ENCODE measurements at places on chromosomes 2 and 18.

- no peak for DNase-seq
Observed at GRCh38 chr2:168035458-168035857, 211.9 kb downstream of the STK39 start.

DNA sequence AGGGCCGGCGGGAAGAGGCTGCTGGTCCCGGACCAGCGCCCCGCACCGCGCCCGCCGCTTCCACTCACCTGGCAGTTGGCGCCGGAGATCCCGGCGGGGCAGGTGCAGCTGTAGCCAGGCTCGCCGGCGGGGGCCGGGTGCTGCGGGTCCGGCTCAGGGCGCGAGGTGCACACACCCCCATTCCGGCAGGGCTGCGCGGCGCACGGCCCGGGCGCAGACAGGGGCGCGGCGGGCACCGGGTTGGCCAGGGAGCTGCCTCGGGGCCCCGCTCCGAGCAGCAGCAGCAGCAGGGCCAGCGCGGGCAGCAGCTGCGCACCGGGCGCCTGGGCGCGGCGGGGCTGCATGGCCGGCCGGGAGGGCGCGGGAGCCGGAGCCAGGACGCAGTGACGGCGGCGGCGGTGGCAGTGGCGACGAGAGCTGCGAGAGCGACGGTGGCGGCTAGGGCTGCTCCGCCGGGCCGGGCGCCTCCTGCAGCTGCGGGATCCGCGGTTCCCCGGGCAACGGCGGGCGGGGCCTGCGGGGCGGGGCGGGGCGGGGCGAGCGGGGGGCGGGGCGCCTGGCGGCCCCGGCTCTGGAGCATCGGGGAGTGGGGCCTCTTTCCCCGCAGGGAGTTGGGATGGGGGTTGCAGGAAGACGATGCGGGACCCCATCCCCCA, at the start of gene DNER:
Gene DNER, minus strand, starts transcription at position 476 of the 656 bp plus-strand sequence. Its CDS starts 132 bp downstream, at position 344.
- peak; percentile 64 for DNase-seq

GRCh38 chr2:47076586-47077441, 78.3 kb downstream of the STPG4 start:
- DNase-seq: no peak

- no peak for DNase-seq
Observed at GRCh38 chr2:119996148-119996547, 16.7 kb upstream of the EPB41L5 start.

GRCh38 chr2:221549143-221549542, 23.0 kb downstream of the EPHA4 start:
- DNase-seq: no peak

- no peak for DNase-seq
Observed at GRCh38 chr2:214492152-214492551, 81.3 kb downstream of the VWC2L start.

DNA sequence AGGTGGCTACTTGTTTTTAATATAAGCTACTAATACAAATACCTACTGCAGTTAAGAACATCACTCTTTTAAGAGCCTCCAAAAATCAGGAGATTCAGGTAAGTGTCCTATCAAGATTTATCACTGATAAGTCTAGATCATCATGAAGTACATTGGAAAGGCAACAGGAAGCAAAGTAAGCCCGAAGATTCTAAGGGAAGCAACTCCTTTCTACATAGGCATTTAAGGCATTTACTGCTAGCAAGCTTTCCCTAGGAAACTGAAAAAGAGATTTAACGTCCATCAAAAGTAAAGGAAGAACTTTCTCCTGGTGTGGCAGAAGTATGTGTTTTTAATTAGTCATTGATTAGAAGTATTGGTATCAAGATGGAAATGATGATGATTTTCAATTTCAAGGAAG, 3.7 kb downstream of the STK17B start:
- DNase-seq: no peak

GRCh38 chr2:10481666-10482157, 33.6 kb upstream of the ODC1 start:
- DNase-seq: no peak

DNA sequence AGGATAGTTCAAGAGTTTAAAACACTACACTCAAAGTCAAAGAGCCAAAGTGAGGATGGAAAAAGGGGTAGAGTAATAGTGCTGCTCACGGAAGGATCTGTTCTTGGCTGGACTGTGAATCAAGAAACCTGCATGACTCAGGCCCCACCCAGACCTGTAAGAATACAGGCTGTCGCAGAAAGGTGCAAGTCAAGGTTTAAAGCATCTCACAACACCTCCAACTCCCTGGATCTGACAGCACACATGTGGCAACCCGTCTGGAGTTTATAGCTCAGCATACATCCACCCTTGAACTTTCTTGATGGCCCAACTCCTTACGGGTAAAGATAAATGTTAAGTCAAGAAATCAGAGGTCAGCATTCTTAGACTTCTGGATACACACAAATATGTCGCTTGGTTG, 6.3 kb downstream of the KIAA2012 start:
- no peak for DNase-seq

DNA sequence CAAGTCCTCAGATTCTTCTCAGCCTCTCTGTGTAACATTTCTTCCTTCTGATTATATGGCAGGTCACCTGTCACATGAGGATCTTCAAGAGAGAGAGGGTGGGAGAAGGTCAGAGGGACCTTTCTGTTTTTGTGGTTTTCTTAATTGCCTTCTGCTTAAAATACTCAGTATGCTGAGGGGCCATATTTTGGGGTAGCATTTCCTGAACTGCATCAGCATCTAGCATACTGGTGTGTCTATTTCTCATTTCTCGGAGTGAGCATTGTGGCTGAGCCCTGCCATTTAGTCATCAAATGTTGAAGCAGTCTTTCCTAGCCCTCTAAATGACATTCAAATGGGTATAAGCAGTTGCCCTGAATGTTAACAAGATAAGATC, 162.7 kb downstream of the MYO3B start:
- no peak for DNase-seq

DNA sequence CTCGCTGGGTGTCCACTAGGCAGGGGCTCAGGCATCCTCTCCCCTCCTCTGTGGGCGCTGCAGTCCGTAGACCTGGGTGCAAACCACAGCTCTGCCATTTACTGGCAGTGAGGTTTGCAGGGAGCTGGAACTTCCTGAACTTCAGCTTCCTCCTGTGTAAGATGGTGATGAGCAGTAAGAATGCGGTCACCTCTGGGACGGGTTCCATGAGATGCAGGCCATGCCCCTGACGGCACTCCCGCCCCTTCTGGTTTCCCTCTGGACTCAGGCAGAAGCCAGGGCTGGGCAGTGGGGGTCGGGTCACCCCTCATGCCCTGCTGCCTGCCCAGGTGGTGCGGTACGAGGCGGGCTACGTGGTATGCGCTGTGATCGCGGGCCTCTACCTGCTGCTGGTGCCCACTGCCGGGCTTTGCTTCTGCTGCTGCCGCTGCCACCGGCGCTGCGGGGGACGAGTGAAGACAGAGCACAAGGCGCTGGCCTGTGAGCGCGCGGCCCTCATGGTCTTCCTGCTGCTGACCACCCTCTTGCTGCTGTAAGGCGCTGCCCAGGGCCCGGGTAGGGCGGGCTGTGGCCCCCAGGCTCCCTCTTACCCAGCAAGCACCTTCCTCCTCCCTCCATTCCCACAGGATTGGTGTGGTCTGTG, 1.5 kb downstream of the PROM2 start:
- no peak for DNase-seq

GRCh38 chr2:101307950-101308431, 510 bp downstream of the RNF149 start:
- DNase-seq: peak; percentile 60

DNA sequence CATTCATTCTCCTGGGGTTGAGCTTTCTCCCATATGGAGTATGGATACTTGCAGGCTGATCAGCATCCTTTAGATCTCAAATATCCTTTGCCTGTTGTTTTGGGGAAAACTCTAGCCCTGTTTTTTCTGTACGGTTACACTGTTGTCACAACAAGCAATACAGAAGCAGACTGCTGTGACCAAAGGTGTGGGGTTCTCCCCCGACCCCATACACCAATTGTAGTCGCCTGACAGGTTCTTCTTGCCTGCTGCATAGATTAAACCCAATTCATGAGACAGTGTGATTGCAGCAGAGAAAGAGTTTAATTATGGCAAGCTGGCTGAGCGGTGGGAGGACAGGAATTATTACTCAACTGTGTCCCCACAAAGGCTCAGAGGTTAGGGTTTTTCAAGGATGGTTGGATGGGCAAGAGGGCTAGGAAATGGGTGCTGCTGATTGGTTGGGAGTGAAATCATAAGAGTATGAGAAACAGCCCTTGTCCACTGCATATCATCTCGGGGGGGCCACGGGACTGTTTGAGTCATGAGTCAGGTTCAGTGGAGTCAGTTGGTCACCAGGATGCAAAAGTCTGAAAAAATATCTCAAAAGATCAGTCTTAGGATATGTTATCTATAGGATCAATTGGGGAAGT, 40.6 kb downstream of the ITGB1BP1 start:
- DNase-seq: no peak

Data from activated CD8-positive, alpha-beta memory T cell treated with anti-CD3 and anti-CD28 coated beads, Interleukin-2, amount 10 ng/mL, durations not matched to agents 7 days and 5 days (primary cell).